NCI-H510A (cell line): ENCODE measurements at places on chromosomes 3 and 15.
A peak's percentile ranks its signal among the peaks of the same experiment; 100 is the strongest.

DNA sequence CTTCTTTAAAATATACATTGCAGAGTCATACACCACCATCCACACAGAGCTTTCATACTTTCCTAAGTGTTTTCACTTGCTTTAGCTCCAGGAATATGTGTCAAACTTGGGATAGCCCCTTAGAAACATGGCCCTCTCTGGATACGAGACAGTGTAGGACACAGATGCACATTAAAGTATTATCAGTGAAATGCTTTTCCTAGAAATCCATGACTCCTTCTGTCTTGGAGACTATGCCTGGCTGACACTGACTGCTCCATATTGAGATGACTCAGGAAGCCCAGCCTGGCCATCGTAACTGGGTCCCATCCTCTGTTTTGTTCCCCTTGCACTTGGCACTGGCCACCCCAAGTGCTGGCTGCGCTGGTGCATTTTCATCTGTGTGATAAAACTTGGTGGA, 204.8 kb downstream of the PDZRN3 start:
- DNase-seq = no peak

DNA sequence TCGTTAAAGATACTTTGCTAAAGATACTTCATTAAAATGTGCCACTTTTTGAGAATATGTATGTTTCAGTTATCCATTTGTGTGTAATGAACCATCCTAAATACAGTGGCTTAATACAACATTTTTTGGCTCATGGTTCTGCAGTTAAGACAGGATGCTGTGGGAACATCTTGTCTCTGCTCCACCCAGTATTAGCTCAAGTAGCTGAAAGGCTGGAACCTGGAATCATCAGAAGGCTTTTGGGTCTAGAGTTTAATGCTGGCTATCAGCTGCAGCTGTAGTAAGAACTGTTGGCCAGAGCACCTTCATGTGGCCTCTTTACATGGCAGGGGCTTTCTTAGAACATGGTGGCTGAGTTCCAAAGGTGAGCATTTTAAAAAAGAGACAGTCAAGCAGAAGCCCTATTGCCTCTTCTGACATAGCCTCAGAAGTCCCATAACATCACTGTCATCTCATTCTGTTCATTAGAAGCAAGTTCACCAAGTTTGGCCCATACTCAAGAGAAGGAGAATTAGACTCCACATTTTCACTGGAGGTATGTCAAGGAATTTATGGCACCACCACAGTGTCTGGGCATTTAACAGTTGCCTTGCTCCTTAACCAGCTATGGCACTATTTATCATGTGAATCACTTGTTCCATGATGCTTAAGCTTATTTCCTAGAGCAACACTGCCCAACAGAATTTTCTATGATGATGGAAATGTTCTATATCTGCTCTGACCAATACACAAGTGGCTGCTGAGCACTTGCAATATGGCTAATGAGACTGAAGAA, 70.4 kb upstream of the PDZRN3 start:
- no peak for DNase-seq

DNA sequence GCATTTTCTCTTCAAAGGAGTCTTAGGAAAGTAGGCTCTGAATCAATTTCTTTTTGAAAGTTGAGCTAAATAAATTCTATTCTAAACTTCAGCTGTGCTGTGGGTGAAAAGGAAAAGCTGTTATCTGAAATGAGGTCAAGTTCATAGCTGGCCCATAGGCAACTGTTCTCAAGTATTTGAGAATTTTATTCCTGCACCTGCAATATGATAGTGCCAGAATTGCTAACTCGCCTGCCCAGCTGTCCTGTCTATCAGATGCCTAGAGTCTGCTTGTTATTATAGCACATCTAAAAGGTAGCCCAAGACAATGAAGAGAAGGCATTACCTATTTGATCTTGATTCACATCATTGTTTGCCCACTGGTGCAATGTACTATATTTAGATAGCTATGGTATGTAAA, 798.7 kb downstream of the DIPK2A start:
- no peak for DNase-seq

DNA sequence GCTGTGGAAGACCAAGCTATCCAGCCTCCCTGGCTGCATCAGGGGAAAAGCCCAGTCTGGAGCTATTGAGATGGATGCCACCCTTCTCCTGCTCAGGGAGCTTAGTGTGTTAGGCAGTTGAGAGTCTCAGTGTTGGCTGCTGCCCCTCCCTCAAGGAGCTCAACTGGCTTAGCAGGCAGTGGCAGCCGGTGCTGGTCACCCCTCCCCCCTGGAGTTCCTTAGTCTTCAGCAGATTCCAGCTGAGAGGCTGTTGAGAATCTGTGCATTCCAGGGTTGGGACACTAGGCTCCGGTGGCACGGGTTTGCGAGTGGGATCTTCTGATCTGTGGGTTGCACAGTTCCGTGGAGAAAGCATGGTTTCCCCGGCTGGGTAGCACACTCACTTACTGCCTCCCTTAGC, 883.8 kb downstream of the NSUN3 start:
- no peak for DNase-seq

- DNase-seq = no peak
Observed at GRCh38 chr3:88058306-88058580, 562 bp downstream of the CGGBP1 start.

GRCh38 chr3:53263907-53264306, 8.1 kb upstream of the TKT start:
- DNase-seq = no peak

DNA sequence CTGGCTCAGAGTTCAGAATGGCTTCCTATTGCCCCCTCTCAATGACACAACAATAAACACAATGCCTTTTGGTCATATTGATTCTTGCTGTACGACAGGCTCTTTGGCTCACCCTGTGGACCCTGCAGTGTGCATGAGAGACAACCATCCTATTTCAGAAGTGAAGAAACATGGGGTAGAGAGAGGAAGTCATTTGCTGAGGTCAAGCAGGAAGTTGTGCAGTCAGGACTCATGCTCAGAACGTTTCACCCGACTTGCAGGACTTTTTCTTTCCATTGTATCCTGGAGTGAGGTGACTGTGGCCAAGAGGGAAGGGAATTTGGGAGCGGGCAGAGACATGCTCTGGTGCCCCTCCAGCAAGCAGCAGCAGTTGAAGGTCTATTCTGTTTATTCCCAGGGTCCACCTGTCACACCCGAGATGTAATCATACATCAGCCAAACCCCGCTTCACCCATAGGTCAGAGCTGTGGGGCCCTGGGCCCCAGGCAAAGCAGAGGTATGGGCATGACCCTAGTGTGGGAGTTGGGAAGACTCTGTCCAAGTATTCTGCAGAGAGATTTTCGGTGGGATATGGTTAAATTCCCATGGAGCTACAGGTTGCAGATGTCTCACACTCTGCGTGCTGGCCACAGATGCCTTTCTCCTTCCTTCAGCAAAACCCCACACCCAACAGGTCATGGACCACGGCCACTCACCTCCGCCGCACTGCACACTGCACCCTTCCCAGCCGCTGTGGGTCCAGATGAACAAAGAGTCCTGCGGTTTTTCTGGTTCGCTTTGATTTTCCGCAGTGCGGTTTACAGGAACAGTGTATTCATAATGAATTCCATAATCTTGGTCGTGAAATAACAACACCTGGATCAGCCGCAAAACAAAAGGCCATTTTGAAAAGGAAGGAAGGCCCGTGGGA, 290.6 kb downstream of the ADAMTS17 start:
- DNase-seq = no peak

GRCh38 chr3:27540231-27540630, 56.0 kb upstream of the SLC4A7 start:
- no peak for DNase-seq

DNA sequence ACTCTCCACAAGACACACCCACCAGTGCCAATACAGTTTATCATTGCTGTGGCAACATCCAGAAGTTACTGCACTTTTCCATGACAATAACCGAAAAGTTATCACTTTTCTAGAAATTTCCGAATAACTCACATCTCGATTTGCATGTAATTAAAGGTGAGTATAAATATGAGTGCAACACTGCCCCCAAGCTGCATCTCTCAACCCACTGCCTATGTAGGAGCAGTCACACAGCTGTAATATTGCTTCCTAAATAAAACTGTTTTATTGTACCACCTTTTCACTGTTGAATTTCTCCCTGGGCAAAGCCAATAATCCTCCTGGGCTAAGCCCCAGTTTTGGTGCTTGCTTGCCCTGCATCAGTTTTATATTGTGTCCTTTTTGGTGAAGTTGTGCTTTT, 601.0 kb upstream of the EPHA6 start:
- DNase-seq = no peak

DNA sequence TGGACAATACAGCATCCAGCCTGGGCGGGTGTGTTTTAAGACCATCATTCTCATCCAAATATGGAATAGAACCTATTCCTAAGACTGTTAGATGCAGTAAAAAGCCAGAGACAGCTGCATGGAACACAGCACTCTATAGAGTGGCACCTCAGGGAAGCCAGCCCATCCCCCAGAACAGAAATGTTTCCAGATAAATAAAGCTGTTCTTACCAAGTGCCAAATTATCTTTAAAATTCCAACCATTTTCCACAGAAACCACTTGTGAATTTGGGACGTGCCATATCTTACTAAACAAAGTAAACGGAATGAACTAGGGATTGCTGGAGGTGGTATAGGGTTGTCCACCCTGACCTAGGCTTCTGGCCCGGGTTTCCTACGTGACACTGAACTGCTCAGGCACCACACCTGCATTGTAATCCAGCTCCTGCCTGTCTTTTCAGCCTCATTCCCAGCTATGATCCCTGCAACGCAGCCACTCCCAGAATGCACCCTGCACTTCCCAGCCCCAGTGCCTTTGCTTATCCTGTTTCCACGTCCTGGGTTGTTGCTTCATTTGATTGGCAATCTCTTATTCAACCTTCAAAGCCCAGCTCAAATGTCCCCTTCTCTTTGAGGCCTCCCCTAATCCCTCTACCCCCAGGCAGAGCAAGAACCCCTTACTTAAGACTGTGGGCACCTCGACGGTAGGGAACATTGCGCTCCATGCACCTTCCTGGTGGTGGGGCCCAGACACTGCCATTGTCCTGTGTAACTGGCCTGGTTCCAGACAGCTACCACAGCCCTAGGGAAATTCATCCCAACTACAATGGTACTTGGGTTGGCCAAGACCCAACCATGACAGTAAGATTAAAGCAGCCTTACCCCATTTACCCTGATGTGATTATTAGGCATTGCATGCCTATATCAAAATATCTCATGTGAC, 100.2 kb downstream of the IQSEC1 start:
- DNase-seq = no peak

- peak; percentile 58 for DNase-seq
Observed at GRCh38 chr3:50671331-50671730, 3.4 kb upstream of the DOCK3 start.

DNA sequence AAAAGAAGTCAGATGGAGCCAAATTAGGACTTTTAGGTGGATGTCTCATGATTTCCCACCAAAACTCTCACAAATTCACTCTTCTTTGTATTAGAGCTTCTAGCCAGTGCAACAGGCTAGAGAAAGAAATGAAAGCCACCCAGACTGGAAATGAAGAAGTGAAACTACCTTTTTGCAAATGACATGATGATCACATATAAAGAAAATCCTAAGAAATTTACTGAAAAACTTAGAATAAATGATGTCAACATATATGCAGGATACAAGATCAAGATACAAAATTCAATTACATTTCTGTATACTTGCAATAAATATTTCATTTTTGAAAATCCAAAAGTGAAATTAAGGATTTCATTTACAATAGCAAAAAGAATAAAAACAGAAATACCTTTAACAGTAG, 110.8 kb downstream of the LRIG1 start:
- no peak for DNase-seq

- DNase-seq = no peak
Observed at GRCh38 chr15:60912984-60913697, 316.0 kb downstream of the RORA start.

DNA sequence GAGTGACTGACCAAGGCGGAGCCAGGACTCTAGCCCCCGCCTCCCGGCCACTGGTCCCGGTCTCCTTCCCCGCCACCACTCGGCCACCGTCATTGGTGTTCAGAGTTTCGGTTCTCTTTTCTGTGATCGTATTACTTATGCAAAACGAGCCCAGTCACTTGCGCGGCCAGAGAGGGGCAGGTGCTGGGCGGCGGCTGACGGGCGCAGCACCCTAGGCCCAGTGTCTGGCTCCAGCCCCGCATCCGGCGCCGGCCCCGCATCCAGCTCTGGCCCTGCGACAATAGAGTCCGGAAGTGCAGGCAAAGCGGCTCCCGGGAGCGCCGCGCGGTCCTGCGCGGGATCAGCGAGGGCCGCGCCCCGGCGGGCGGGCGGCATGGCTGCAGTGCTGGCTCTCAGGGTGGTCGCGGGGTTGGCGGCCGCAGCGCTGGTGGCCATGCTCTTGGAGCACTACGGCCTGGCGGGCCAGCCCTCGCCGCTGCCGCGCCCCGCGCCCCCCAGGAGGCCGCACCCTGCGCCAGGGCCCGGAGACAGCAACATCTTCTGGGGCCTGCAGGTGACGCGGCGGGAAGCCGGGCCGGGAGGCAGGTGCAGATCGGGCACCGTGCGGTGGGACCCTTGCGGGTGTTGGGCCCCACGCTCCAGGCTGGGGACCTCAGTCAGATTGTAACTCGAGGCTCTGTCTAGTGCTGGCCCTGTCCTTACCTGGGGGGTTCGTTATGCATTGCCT, at the start of gene TMEM62:
TSS of gene TMEM62 (plus strand) at position 157 of the 727 bp plus-strand sequence. CDS start at position 374, 217 bp downstream.
- peak; percentile 67 for DNase-seq

- no peak for DNase-seq
Observed at GRCh38 chr3:72145506-72146380, 360.8 kb upstream of the PROK2 start.
